ENCODE measurements at places on chromosomes 6 and 20. TPM values are rescaled to one million over a fixed set of nuclear protein-coding genes. Genes with fewer than 3 reads are reported as not detected.
A peak's percentile ranks its signal among the peaks of the same experiment; 100 is the strongest.

- H3K27ac ChIP-seq = no peak overlapping the region
- H3K4me1 ChIP-seq = no peaks in the 10 kb centered on the region
- no peak overlapping the region for H3K4me3 ChIP-seq
- H3K27me3 ChIP-seq = peaks cover 2% of the 10 kb centered on the region
- H3K36me3 ChIP-seq = no peaks in the 10 kb centered on the region
Measured at GRCh38 chr6:52749556-52750152, 13.6 kb downstream of the GSTA2 start.

GRCh38 chr20:63972312-63973159, 2.8 kb upstream of the ZNF512B start:
- peaks cover 47% of the 10 kb centered on the region for H3K4me1 ChIP-seq
- H3K27ac ChIP-seq = no peak overlapping the region
- H3K27me3 ChIP-seq = peaks cover 2% of the 10 kb centered on the region

DNA sequence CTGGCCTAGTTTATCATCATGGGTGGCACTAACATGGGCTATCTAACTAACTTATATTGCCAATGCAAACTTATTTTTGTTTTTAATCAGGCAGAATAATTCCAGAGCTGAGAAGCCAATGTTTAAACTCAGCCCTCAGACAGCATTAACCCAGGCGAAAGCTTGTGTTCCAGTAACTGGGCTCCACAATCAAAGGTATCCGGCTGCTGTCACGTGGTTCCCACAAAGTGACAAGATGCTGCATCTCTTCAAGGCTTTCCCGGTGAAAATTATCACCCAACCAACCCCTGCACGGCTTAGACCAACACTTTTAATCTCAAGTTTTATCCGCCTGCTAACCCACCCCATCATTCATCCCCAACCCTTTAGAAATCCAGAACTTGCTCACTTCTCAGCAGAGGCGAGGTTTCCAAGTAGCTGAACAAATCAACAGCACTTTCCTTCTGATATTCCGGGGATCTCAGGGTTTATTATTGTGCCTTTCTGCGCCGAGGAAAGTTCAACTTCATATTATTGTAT, 885 bp downstream of the MTCL3 start:
- DNase-seq = no peak
- H3K4me3 ChIP-seq = peak overlapping the region; percentile 71
- peak overlapping the region; percentile 42 for H3K27ac ChIP-seq

RIMS1 gene
- not detected for total RNA-seq

PHF1 gene
- 37.7 TPM for total RNA-seq

GRCh38 chr6:73471686-73472290, 10.3 kb downstream of the MTO1 start:
- DNase-seq = no peak
- H3K27me3 ChIP-seq = no peaks in the 10 kb centered on the region
- H3K27ac ChIP-seq = peak overlapping the region; percentile 85
- peak overlapping the region; percentile 50 for H3K4me3 ChIP-seq

MEI4 gene
- not detected for total RNA-seq

GRCh38 chr6:53906103-53906502, 111.3 kb downstream of the LRRC1 start:
- DNase-seq = no peak
- no peaks in the 10 kb centered on the region for H3K36me3 ChIP-seq
- H3K4me1 ChIP-seq = no peaks in the 10 kb centered on the region
- H3K4me3 ChIP-seq = no peak overlapping the region
- no peaks in the 10 kb centered on the region for H3K27me3 ChIP-seq

DNA sequence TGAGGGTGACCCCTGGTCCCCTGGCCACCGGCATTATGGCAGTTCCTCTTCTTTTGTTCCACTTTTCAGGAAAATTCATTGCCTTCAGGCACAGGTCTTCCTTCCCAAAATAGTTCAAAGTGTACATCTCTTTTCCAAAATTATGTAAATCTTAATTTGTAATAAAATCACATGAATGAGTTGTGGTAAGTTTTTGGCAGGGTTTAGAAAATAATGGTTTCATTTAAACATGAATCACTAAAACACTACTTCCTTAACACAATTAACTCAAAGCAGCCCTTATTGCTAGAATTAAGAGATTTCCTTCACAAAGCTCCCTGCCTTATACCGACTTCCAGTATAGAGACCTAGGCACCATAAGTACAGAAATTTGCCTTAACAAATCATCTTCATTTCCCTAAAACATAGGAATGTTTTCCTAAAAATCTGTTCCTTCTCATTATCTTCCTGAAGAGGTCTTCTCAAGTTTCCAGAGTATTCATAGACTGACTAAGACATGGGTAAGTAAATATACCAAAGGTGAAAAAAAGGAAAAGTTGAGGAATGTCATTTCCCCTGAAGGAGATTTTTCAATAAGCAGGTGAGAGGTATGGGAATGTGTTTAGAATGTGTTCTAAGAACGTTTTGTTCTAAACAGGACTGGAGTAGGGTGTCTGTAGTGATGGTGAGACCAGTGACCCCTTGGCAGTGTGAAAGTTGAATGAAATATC, 148.2 kb upstream of the CITED2 start:
- no peak for DNase-seq
- H3K36me3 ChIP-seq = no peaks in the 10 kb centered on the region
- peaks cover 2% of the 10 kb centered on the region for H3K4me1 ChIP-seq
- H3K27me3 ChIP-seq = peaks cover 7% of the 10 kb centered on the region
- no peak overlapping the region for H3K27ac ChIP-seq
- no peak overlapping the region for H3K4me3 ChIP-seq

TCP11 gene
- total RNA-seq = not detected

DNA sequence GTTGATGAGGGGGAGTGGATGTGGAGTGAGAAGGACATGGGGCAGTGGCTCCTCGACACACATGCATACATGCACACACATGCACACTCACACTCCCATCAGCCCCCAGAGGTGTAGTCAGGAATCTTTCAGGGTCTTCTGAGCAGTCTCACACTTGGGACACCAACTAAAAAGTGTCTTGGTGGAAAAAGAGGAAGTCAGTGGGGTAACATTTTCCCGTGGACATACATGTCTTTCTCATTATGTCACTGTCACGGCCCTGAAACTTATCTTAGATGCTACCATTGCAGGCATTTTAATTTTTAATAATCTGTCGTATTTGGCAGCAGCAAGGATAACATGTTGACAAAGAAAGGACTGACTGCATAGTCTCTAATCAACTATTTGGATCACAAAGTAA, 261.1 kb downstream of the ADGRG6 start:
- H3K27ac ChIP-seq = no peak overlapping the region
- peaks cover 36% of the 10 kb centered on the region for H3K4me1 ChIP-seq
- H3K27me3 ChIP-seq = no peaks in the 10 kb centered on the region
- H3K4me3 ChIP-seq = no peak overlapping the region

- H3K4me3 ChIP-seq = no peak overlapping the region
- no peaks in the 10 kb centered on the region for H3K27me3 ChIP-seq
- no peak overlapping the region for H3K27ac ChIP-seq
- H3K36me3 ChIP-seq = peaks cover 2% of the 10 kb centered on the region
Measured at GRCh38 chr6:7585287-7585930, 4.6 kb upstream of the SNRNP48 start.

RAET1G gene
- total RNA-seq = not detected

CASS4 gene
- 8.6 TPM for total RNA-seq

CCM2L gene
- not detected for total RNA-seq

DNA sequence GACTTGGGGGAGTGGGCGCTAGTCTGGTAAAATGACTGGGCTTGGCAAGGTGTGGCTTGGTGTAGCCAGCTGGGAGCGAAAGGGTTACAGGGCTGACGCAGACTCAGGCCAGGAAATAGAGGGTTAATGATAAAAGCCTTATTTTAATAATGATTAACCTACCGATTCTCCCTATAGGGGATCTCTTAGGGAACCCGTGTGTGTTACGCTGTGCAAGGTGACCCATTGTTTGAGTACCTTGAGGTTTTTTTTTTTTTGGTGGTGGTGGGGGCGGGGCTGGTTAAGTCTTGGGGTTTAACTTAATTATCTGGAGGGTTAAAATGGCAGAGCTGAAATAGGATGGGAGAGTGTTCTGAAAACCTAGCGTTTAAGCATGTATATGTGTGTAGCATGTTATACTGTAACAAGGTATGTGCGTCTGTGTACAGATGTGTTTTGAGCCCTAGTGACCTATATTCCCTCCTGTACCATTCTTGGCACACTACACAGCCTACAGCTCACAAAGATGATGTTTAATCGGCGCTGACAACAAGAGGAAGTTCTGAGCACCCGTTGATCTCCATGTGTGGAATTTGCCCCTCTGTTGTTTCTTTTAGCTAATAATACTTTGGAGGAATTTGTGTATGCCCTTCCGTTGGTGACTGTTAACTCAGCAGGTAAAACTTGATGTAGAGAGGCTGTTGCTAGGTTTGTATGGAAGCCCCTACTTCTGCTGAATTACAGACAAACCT, 1.3 kb downstream of the CARMIL1 start:
- H3K4me1 ChIP-seq = peaks cover 24% of the 10 kb centered on the region
- H3K27ac ChIP-seq = peak overlapping the region; percentile 72
- DNase-seq = no peak
- H3K4me3 ChIP-seq = peak overlapping the region; percentile 82

DNA sequence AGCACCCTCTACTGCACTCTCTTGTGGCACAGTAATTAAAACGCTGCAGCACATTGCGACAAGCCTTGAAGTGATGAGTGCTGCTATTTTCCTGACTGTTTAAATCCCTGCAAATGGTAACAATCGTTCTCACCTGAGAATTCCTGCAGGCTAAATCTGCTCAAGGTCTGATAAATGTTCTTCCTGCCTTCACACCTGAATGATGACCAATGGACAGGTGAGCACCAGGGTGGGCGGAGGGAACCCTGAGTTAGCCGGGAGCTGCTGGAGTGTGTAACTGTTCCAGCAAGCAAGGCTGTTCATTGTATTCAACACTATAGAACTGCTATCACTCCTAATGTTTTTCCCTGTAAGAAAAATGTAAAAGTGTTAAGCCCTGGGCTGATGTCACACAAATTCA, 4.0 kb downstream of the DACT2 start:
- H3K27me3 ChIP-seq = peaks cover 26% of the 10 kb centered on the region
- no peak for DNase-seq
- no peak overlapping the region for H3K4me3 ChIP-seq
- no peak overlapping the region for H3K27ac ChIP-seq
- no peaks in the 10 kb centered on the region for H3K4me1 ChIP-seq

C20orf202 gene
- total RNA-seq = not detected

SAMD10 gene
- 16.3 TPM for total RNA-seq

FILIP1 gene
- total RNA-seq = 0.04 TPM

- DNase-seq = no peak
- H3K36me3 ChIP-seq = peaks cover 2% of the 10 kb centered on the region
- no peaks in the 10 kb centered on the region for H3K27me3 ChIP-seq
- H3K4me3 ChIP-seq = no peak overlapping the region
- peak overlapping the region; percentile 46 for H3K27ac ChIP-seq
- peaks cover 31% of the 10 kb centered on the region for H3K4me1 ChIP-seq
Measured at GRCh38 chr20:49705358-49705757, 8.3 kb downstream of the B4GALT5 start.

- no peak overlapping the region for H3K27ac ChIP-seq
- H3K36me3 ChIP-seq = no peaks in the 10 kb centered on the region
- H3K4me3 ChIP-seq = no peak overlapping the region
- no peak for DNase-seq
Measured at GRCh38 chr6:54445207-54445606, 137.0 kb downstream of the TINAG start.

KCNK15 gene
- total RNA-seq = not detected

DNA sequence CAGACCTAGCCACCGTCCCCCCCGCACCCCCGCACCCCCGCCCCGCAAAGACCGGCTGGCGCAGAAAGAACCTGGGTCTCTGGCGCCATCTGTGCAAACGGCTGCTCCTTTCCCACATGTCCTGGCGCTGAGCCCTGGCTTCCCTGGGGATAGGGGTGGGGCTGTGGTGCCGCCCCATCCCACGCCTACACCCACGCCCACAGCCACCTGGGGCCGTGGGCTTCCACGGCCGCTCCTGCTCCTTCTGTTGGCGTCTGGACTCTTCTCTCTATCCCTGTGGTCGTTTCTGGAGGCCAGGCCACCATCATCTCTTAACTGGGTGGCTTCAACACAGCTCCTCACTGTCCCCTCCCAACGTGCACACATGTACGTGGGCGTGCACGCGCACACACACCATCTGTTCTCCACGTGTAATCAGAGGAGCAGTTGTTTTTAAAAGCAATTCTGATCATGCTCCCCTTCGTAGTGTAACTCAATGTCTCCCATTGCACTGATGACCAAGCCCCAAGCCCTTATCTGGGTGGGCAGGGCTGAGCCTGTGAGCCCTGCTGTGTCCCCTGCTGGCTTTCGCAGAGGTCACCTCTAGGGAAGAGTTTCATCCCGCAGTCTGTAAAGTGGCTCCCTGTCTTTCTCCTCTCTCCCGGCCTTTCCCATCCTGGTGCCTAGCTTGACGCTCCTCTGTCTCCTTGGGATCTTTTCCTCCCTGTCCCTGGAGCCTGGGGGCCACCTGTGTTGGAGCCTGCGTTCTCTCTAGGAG, 31.9 kb upstream of the FAM83D start:
- DNase-seq = no peak
- peak overlapping the region; percentile 83 for H3K27ac ChIP-seq
- peaks cover 45% of the 10 kb centered on the region for H3K4me1 ChIP-seq
- H3K36me3 ChIP-seq = peaks cover 29% of the 10 kb centered on the region
- no peaks in the 10 kb centered on the region for H3K27me3 ChIP-seq
- peak overlapping the region; percentile 22 for H3K4me3 ChIP-seq

GRCh38 chr6:106114492-106114891, 28.4 kb downstream of the PRDM1 start:
- DNase-seq = peak; percentile 51
- H3K36me3 ChIP-seq = peaks cover 17% of the 10 kb centered on the region
- H3K27ac ChIP-seq = peak overlapping the region; percentile 87
- H3K4me3 ChIP-seq = peak overlapping the region; percentile 25
- peaks cover 83% of the 10 kb centered on the region for H3K4me1 ChIP-seq

ASIP gene
- not detected for total RNA-seq

- H3K4me3 ChIP-seq = no peak overlapping the region
- no peak for DNase-seq
- H3K4me1 ChIP-seq = peaks cover 5% of the 10 kb centered on the region
- H3K27ac ChIP-seq = peak overlapping the region; percentile 31
Measured at GRCh38 chr20:61988665-61989064, 77.0 kb downstream of the TAF4 start.

DNA sequence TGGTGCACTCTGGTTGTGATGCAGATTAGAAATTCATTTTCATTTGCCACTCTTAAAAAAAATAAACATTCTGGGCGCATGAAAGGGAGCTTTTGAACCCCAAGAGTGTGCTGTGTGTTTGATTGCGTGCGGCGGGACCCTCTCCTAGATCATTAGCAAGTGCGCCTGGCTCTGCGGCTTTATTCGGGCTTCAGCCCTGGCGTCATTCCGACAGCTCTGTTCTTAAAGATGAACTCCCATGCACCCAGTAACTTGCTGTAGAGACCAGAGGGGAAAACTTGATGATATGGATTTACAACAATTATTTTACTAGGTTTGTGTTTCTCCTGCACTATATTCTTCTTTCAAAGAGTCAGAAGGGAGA, 48.9 kb upstream of the ARMC2 start:
- no peak for DNase-seq
- H3K27me3 ChIP-seq = no peaks in the 10 kb centered on the region
- peaks cover 41% of the 10 kb centered on the region for H3K4me1 ChIP-seq
- no peak overlapping the region for H3K4me3 ChIP-seq
- H3K27ac ChIP-seq = peak overlapping the region; percentile 91

ARMC12 gene
- 1.2 TPM for total RNA-seq

- no peak overlapping the region for H3K4me3 ChIP-seq
- H3K36me3 ChIP-seq = no peaks in the 10 kb centered on the region
- H3K27ac ChIP-seq = no peak overlapping the region
- H3K27me3 ChIP-seq = no peaks in the 10 kb centered on the region
Measured at GRCh38 chr6:155003476-155003875, 8.4 kb downstream of the TIAM2 start.

Data from activated CD4-positive, alpha-beta T cell treated with anti-CD3 and anti-CD28 coated beads, Interleukin-2, amount 10 ng/mL, durations not matched to agents 7 days and 5 days (primary cell).